Activated CD4-positive, CD25-positive, alpha-beta regulatory T cell (primary cell): ENCODE measurements at places on chromosomes 16 and 17.

DNA sequence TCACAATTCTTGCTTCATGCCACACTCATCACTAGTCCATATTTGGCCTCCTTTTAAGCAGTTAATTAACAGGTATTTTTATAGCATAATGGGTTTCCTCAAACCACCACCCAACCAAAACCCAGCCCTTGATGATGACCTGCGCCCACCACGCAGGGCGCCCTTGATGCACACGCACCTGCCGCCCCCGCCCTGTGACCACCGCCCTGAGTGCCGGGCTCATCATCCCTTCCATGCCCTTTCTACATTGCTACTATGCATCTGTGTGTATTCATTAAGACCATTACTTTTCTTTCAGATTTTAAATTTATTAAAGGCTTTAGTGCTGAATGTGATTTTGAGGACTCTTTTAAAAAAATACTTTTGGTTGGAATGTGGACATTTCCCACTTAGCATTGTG lies 204.8 kb upstream of the CHMP6 start:
- no peak for DNase-seq

DNA sequence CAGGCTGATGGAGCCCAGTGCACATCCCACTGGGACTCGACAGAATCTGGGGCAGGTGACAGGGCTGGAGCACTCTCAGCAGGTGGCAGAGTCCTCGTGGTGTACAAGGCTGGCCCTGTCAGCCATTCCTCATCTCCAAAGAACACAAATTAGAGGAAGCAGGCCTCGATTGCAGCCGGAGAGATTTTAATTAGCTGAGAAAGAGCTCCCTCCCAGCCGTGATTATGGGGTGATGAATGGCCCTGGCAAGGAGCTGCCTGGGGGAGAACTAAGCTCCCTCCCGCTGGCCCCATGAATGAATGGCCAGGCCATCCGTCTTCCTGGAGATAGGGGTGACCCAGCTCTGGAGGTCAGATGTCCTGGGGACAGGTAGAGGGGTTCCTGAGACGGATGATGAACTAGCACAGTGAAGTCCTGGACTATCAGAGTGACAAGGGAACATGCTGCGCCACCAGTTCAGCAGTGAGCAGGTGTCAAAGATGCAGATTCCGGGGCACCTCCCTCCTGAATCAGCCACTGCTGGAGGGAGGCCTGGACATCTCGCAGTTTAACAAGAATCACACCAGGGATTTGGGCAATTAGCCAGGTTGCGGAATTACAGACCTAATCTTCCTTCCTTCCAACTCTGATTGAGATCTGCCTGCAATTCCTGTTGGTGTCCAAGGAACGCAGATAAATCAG lies 35.5 kb downstream of the PIMREG start:
- DNase-seq = no peak

DNA sequence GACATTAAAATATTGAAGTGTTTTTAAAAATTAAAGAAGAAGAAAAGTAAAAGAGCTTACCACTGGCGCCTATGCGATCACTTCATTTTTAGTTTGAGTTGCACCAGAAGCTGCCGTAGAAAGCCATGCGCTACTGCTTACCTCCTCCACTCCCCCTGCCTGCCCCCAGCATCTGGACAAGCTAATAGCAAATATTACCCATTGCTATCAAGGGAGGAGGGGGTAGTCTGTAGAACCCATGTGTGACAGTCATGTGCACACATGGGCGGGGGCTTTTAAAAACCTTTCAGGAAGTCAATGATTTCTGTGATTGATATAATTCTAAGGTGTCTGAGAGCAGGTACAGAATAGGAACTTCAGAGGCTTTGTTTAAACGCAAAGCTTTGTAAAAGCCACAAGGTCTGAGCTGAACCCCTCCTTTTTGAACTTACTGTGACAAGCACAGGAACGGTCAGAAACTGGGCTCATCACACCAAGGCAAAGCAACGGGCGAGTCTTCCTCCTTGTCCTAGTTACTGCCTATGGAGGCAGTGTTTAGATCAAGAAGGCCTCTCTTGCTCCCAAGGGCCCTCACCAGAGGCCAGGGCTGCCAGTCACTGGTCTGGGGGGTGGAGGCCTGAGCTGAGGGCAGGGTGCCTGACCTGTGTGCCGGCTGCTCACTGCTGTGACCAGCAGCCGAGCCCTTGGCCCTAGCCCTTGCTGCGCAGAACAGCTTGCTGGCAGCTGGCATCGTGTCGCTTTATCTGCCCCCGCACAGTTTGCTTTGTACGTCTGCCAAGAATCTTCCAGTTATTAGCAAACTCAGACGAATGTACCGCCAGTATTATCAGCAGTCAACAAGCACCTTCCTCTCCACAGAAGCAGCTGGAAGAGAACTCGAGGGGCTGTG lies 15.0 kb downstream of the GINS2 start:
- DNase-seq = no peak

DNA sequence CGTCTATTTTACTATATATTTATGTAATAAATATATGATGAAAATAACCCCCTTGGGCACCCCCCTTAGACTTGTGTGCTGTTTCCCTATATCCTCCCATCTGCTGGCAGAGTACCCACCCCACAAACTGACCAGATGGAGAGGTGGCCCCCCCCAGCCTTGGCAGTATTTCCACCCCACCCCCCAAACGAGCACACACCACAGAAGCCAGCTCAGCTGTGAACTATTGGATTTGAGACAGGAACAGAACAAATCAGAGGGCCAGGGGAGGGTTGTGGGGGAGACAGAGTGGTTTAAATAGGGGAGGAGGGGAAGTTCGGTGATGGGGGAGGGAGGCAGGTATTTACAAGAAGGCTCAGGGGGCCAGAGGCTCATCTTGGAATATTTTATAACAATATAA lies 7.8 kb downstream of the NR1D1 start:
- DNase-seq = no peak

- DNase-seq = peak; percentile 22
These were observed 14.2 kb upstream of the RHBDF2 start for GRCh38 chr17:76515274-76515949.

DNA sequence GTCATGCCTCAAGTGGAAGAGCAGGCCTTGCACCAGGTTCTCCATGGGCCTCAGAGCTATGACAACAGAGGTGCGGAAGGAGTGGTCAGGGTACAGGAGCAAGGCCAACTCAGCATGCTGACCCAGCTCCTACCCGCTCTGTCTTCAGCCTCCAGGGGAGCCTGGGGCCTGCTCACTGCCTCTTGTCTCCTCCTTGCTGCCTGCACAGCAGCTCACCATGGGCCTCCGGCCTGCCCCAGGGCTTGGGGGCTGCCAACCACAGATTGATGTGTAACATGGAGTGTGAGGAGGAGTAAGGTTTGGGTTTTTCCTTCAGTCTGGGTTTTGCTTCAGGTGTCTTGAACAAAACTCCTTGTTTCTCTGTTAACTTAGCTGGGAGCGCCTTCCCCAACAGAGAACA lies 62.1 kb downstream of the PLD6 start:
- no peak for DNase-seq

- no peak for DNase-seq
These were observed 9.4 kb upstream of the CEP20 start for GRCh38 chr16:15897834-15898254.

- DNase-seq = no peak
These were observed 43.2 kb upstream of the MRPS23 start for GRCh38 chr17:57892820-57893595.

- DNase-seq = no peak
These were observed 82.6 kb downstream of the NDEL1 start for GRCh38 chr17:8518326-8518725.

DNA sequence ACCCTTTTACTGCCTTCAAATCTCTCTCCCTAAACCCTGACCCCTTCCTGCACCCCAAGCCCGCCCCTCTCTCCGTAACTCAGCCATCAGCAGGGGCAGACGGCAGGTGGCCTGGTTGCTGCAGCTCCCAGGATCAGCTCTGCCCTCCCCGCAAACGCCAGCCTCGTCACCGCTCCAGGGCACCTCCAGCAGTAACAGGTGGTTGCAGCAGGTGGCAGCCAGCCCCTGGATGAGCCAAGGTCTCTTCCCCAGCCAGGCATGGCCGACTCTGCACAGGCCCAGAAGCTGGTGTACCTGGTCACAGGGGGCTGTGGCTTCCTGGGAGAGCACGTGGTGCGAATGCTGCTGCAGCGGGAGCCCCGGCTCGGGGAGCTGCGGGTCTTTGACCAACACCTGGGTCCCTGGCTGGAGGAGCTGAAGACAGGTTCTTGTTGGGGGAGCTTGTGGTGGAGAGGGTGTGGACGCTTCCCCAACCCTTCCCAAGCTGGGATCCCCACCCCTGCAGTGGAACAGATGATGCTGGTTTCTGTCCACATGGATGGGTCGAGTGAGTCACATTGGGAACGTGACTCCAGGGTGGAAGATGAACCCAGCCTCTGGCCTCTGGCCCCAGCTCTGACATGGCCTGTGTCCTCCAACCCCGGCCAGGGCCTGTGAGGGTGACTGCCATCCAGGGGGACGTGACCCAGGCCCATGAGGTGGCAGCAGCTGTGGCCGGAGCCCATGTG lies 558 bp downstream of the HSD3B7 start:
- no peak for DNase-seq

DNA sequence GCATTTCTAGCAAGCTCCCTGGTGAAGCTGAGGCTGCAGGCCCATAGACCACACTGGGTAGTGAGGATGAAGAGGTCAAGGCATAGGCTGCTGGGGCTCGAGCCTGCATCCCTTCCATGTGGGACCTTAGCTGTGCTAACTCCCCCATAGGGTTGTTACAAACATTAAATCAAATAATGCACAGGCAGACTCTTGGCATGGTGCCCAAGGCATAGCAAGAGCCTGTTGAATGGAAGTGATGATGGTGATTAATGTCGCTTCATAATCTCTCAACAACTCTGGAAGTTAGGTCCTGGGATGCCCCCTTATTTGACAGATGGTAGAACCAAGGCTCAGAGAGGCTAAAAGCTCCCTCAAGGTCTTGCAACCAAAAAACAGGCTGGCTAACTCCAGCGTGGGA lies 283.9 kb upstream of the EEF2KMT start:
- no peak for DNase-seq
